ENCODE measurements at places on chromosomes 6 and 20. TPM values are rescaled to one million over a fixed set of nuclear protein-coding genes. Genes with fewer than 3 reads are reported as not detected.
A peak's percentile ranks its signal among the peaks of the same experiment; 100 is the strongest.

SLC44A4 gene
- total RNA-seq = 0.80 TPM

RBM24 gene
- 25.5 TPM for total RNA-seq

ACTR5 gene
- total RNA-seq = 5.8 TPM

MRS2 gene
- 25.9 TPM for total RNA-seq

PPIL4 gene
- 22.1 TPM for total RNA-seq

DNA sequence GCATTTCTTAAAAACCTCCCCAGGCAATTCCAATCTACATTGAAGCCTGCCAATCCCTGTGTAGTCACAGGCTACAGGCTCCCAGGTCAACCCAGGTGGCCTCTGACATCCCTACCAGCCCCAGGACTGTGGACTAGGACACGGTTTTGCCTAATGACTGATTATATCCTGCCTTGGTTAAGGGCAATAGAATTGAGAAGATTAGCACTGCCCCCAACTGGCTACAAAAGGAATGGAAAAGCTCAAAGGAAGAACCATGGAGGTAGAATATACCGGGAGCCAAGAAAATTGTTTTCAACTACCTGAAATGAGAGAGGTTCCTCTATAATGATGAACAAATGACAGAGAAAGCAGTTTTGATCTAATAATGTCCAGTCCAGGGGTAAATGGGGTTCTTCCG, 421.1 kb upstream of the AGPAT4 start:
- DNase-seq = no peak
- no peaks in the 10 kb centered on the region for H3K27me3 ChIP-seq
- H3K36me3 ChIP-seq = no peaks in the 10 kb centered on the region
- H3K4me1 ChIP-seq = no peaks in the 10 kb centered on the region

DNA sequence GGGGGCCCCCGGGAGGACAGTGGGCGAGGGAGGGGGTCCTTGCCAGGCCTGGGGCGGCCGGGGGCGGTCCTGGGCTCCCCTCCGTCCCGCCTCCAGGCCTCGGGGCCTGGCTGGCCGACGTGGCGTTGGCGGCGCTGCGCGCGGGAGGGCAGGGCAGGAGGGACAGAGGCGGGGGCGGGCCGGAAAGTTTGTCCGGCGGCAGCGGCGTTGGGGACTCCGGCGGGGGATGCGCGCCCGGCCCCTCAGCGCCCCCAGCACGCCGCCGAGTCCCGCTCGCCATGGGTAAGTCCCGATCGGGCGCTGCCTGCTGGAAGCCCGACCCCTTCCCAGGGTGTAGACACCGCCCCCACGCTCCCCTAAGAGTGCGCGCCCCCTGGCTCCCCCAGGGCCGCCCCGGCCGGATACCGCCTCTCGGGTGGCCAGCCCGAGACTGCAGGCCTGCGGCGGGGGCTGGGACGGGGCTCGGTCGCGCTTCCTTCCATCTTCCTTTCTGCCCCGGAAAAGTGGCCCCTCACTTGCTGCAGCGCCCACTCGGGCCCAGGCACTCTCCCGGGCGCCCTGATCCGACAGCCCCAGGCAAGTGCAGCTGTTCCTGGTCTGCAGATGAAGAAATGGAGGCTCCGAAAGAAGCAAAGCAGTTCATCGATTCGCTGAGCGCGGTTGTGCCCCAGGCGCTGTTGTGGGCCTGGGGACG, at the start of gene SLC2A10:
Gene SLC2A10 (plus strand): TSS at position 191 of the 694 bp plus-strand sequence. CDS start 88 bp downstream, at position 279.
- H3K27ac ChIP-seq = peak within 1 kb of the TSS; percentile 84
- no peak for DNase-seq
- H3K27me3 ChIP-seq = no peaks in the 10 kb centered on the region
- H3K36me3 ChIP-seq = no peaks in the 10 kb centered on the region
- peak within 1 kb of the TSS; percentile 78 for H3K4me3 ChIP-seq

GRCh38 chr20:48948612-48949011, 27.1 kb downstream of the ARFGEF2 start:
- DNase-seq = no peak
- H3K27ac ChIP-seq = no peak overlapping the region
- no peak overlapping the region for H3K4me3 ChIP-seq
- peaks cover 98% of the 10 kb centered on the region for H3K36me3 ChIP-seq
- no peaks in the 10 kb centered on the region for H3K27me3 ChIP-seq
- H3K4me1 ChIP-seq = no peaks in the 10 kb centered on the region

GRCh38 chr6:15061908-15062515, 183.9 kb upstream of the JARID2 start:
- no peaks in the 10 kb centered on the region for H3K4me1 ChIP-seq
- DNase-seq = no peak
- H3K4me3 ChIP-seq = no peak overlapping the region

DNA sequence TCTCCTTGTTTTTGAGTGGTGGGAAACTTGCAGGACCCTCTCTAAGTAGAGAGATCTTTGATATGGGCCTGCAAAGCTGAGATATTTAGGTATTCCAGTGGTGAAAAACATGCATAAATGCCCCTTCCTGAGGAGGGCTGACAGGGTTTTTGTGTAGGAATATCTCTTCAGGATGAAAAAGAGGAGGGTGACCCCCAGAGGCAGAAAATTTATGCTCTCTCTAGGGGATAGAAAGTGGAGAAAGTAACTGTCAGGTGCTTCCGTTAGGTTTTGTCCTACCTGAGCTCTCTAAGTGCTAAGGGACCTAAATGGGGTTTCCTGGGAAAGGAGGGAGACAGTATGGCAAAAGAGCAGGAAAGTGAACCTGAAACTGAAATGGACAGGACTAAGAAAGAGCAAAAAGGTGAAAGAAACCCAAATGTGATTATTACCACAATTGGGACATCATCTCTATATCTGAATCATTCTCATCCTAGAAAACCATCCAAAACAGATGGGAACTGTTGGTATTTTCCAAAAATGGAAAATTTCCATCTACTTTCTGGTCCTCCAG, 2.0 kb downstream of the COL19A1 start:
- H3K36me3 ChIP-seq = no peaks in the 10 kb centered on the region
- peaks cover 11% of the 10 kb centered on the region for H3K4me1 ChIP-seq
- peak overlapping the region; percentile 66 for H3K4me3 ChIP-seq
- H3K27me3 ChIP-seq = no peaks in the 10 kb centered on the region

DNA sequence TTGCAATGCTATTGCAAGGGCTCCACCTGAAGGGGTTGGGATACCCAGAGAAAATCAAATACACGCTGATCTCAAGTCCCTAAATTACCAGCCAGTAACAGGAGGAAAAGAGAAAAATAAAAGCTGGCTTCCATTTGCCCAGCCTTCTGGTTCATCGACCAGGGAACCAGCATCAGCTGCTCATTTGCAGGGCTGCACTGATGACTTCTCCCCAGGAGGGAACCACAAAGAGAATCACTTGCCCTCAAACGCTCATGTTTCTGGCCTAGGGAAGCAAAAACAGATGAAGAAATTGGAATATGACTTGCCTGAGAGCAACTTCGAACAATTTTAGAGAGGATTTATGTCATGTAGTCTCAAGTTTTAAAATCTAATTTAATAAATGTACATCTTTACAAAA, 119.7 kb downstream of the SH3BGRL2 start:
- no peak overlapping the region for H3K27ac ChIP-seq
- no peaks in the 10 kb centered on the region for H3K4me1 ChIP-seq
- H3K36me3 ChIP-seq = no peaks in the 10 kb centered on the region

DNA sequence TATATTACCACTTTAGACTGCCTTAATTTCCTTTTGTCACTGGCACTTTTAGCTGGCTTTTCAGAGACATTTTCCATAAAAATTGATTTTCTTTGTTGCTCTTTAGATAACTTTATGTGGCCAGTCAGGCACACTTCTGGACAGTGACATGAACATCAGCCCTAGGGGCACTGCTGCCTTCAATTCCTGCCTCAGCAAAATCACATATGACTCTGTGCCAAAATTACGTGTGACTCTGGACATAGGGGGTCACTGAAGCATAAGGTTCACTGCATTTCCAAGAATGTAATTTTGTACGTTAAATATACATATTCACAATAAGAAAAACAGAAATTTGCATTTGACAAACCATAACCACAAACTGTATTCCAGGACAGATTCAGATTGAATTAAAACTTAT, 66.5 kb downstream of the ESF1 start:
- H3K27me3 ChIP-seq = no peaks in the 10 kb centered on the region
- no peak overlapping the region for H3K27ac ChIP-seq
- no peak overlapping the region for H3K4me3 ChIP-seq
- H3K4me1 ChIP-seq = no peaks in the 10 kb centered on the region
- DNase-seq = no peak

GRCh38 chr6:120646101-120646500, 688.2 kb downstream of the TBC1D32 start:
- H3K27ac ChIP-seq = no peak overlapping the region
- H3K4me1 ChIP-seq = no peaks in the 10 kb centered on the region
- no peak overlapping the region for H3K4me3 ChIP-seq

GRCh38 chr6:132511831-132512220, 1.1 kb downstream of the STX7 start:
- H3K27me3 ChIP-seq = no peaks in the 10 kb centered on the region
- peak overlapping the region; percentile 80 for H3K4me3 ChIP-seq
- H3K4me1 ChIP-seq = peaks cover 33% of the 10 kb centered on the region
- peak overlapping the region; percentile 87 for H3K27ac ChIP-seq
- DNase-seq = no peak
- H3K36me3 ChIP-seq = no peaks in the 10 kb centered on the region

GRCh38 chr6:170147056-170147787, 143.7 kb downstream of the DLL1 start:
- H3K27me3 ChIP-seq = no peaks in the 10 kb centered on the region
- no peak overlapping the region for H3K27ac ChIP-seq
- no peak overlapping the region for H3K4me3 ChIP-seq

GRCh38 chr6:80437221-80437620, 330.8 kb downstream of the BCKDHB start:
- no peaks in the 10 kb centered on the region for H3K27me3 ChIP-seq
- no peak for DNase-seq
- no peaks in the 10 kb centered on the region for H3K36me3 ChIP-seq
- H3K4me3 ChIP-seq = no peak overlapping the region
- no peak overlapping the region for H3K27ac ChIP-seq

DNA sequence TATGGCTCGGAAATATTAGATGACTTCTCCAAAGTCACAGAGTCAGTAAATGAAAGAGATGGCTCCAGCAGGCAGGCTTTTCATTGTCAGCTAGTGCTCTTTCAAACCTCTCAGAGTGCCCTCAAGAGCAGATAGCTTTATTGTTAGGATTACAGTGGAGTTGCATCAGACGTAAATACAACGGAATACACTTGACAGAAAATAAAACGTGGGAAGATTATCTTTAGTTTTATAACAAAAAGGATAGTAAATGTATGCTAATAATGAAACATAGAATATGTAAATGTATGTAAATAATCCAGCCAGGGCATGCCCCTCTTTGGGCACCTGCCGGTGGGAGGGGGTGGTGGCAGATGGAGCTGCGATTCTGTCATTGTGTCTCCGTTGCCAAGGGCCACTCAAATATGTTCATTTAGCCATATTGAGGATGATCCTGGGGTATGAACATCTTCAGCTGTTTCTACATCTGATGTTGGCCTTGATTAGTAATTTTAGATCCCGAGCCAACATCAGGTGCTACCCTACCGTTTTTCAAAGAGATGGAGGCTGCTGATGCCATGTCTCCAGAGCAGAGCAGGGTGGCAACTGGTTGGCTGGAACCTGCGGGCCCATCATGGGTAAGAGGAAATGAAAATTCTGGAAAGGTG, 358.3 kb upstream of the SULF2 start:
- no peak overlapping the region for H3K4me3 ChIP-seq
- H3K27me3 ChIP-seq = no peaks in the 10 kb centered on the region
- H3K27ac ChIP-seq = no peak overlapping the region
- no peak for DNase-seq
- H3K36me3 ChIP-seq = no peaks in the 10 kb centered on the region

GRCh38 chr6:24838994-24839393, 40.3 kb upstream of the ARMH2 start:
- H3K27me3 ChIP-seq = no peaks in the 10 kb centered on the region
- H3K36me3 ChIP-seq = no peaks in the 10 kb centered on the region
- no peak overlapping the region for H3K27ac ChIP-seq
- peaks cover 18% of the 10 kb centered on the region for H3K4me1 ChIP-seq
- DNase-seq = no peak

GRCh38 chr6:117446861-117447260, 21.1 kb upstream of the ROS1 start:
- no peak overlapping the region for H3K4me3 ChIP-seq
- H3K4me1 ChIP-seq = peaks cover 2% of the 10 kb centered on the region
- H3K27ac ChIP-seq = no peak overlapping the region
- no peaks in the 10 kb centered on the region for H3K36me3 ChIP-seq
- H3K27me3 ChIP-seq = no peaks in the 10 kb centered on the region

DNA sequence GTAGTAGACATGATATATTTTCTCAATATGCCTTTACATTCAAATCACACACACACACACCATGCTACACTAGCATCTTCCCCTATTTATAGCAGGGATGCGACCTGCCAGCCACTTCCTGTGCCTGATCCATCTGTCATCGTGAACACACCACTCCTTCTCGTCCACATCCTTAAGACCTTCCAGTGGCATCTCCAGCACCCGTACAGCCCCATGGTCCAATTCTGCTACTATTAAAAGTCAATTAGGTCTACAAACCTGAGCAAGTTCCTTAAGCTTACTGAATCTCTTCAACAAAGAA, 54.5 kb downstream of the KIF16B start:
- DNase-seq = no peak
- H3K27me3 ChIP-seq = no peaks in the 10 kb centered on the region
- no peaks in the 10 kb centered on the region for H3K4me1 ChIP-seq
- H3K27ac ChIP-seq = no peak overlapping the region

DNA sequence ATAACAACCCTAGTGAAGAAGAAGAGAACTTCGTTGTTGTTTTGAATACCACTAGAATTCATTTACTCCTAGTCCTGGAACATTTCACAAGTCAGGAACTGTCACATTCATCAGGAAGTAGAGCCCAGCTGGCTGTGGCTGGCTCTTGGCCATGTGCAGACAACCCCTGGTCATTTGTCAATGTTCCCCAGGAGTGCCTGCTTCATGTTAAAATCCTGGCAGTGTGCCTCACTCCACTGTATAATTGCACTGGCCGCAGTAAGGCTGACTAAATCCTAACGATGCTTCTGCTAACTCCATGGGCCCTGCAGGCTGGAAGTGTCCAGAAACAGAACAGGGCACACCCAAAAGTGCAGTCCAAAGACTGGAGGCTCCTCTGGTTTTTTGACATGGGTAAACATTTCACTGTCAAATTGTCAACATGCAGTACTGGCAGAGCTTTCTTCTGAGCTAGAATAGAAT, 41.5 kb upstream of the ADGRF1 start:
- peak overlapping the region; percentile 54 for H3K27ac ChIP-seq
- no peak overlapping the region for H3K4me3 ChIP-seq
- H3K4me1 ChIP-seq = peaks cover 17% of the 10 kb centered on the region
- no peaks in the 10 kb centered on the region for H3K27me3 ChIP-seq
- peak; percentile 98 for DNase-seq
- no peaks in the 10 kb centered on the region for H3K36me3 ChIP-seq

DNA sequence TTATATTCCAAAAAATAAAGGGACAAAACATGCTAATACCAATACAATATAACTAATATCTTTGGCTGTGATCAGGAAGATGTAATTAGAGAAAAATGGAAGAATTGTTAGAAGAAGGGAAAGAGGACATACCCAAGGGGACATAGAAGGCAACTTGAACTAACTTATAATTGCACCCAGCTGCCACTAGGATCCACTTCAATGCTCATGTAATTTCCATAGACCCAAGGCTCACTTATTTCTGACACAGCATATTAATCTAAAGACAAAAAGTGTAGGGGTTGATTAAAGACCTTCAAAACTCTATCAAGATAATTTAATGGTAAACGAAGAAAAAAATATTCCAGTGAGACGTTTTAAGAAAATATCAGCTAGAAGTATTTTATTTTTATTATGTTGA, 396.0 kb upstream of the ADGRB3 start:
- H3K27me3 ChIP-seq = no peaks in the 10 kb centered on the region
- H3K27ac ChIP-seq = no peak overlapping the region
- H3K36me3 ChIP-seq = no peaks in the 10 kb centered on the region
- H3K4me1 ChIP-seq = no peaks in the 10 kb centered on the region
- no peak for DNase-seq

GRCh38 chr6:37643851-37644672, 53.6 kb downstream of the MDGA1 start:
- peaks cover 9% of the 10 kb centered on the region for H3K4me1 ChIP-seq
- no peak overlapping the region for H3K4me3 ChIP-seq
- H3K36me3 ChIP-seq = no peaks in the 10 kb centered on the region
- DNase-seq = no peak
